Esophagus squamous epithelium (tissue), 5 donors: ENCODE measurements at places on chromosomes 3 and 15.

DNA sequence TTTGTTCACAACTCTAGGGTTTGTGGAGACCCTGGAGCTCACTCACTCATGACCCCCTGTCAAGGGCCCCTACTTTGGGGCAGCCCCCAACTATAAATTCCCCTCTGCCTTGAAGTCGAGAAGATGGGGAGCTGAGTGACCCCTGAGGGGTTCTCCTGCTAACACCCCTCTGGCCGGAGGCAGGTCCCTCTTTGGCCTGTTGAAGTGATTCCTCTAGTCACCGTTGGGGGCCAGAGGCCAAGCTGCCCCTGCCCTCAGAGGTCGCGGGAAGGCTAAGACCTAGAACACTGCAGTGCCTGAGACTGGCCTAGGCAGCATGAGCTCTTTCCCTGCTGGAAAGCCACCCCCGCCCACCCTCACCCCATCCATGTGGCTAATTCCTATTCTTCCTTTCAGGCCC is 15.4 kb upstream of the SKOR1 start:
- DNase-seq, result no peak

DNA sequence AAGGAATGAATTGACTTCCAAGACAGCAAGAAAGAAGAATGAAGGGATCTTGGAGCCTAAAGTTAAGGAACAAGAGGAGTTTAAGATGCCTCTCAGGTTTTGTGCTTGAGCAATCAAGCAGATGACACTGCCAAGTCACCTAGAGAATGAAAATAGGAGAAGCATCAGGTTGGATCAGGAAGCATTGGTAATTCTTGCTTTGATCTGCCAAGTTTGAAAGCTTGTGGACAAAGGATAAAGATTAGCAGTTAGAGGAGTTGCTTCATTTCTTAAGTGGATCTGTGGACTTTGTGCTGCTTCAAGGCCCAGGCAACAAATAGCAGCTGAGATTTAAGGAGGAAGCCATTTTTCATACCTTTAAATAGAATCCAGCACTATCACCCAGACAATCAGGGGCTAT is 35.6 kb downstream of the FRMD5 start:
- DNase-seq, result no peak

- DNase-seq, result no peak
Observed at GRCh38 chr15:67521783-67522568, 1.0 kb downstream of the C15orf61 start.

DNA sequence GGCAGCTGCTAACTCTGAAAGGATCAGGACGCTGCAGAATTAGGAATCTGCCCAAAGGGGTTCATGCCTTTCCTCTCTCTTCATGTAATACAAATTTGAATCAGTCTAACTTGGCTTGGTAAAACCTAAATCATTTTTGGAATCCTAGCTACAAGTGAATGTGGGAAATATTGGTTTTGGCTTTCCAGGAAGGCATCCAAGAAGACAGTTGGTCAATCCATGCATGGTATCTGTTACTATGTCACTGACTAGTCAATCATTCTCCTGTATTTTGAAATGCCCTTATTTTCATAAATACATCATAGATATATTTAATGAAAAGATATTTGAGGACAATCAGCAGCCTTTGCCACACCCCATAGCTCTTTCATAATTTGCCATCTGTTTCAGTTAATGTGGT is 7.5 kb upstream of the PLS1 start:
- no peak for DNase-seq

GRCh38 chr3:161372321-161373260 is 1.3 kb upstream of the SPTSSB start:
- no peak for DNase-seq
